Pons (tissue), 1 donor: ENCODE measurements at places on chromosomes 12 and 14.

- no peak for DNase-seq
These were observed 26.4 kb downstream of the MOK start for GRCh38 chr14:102278631-102278935.

DNA sequence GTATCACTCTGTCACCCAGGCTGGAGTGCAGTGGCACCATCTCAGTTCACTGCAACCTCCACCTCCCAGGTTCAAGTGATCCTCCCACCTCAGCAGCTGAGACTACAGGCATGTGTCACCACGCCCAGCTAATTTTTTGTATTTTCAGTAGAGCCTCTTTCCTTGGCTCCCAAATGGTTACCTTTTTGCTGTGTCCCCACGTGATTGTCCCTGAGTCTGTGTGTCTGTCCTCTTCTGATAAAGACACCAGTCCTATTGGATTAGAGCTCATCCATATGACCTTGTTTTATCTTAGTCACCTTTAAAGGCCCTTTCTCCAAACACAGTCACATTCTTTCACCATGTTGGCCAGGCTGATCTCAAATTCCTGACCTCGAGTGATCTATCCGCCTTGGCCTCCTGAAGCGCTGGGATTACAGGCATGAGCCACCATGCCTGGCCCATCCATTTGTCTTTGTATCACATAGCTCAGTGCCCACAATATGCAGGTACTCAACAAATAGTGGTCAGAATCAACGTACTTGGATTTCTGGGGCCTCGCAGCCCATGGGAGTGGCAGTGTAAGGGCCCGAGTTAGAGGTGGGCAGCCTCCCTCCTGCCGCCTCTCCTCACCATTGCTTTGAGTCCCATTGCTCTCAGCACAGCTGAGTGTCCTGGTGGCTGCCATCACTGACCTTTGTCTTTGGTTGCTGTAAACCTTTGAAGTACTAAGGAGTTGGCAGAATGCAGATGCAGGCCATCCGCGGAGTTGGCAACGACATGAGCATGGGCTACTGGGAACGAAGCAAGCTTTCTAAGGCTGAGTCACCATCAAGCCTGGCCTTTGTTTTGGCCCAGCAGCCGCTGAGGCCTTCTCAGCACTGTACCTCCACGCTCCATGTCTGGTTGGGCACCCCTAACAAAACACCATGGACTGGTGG is 9.3 kb downstream of the TPCN1 start:
- DNase-seq, result no peak

- no peak for DNase-seq
These were observed 556 bp downstream of the MTHFD1 start for GRCh38 chr14:64388533-64389285.

DNA sequence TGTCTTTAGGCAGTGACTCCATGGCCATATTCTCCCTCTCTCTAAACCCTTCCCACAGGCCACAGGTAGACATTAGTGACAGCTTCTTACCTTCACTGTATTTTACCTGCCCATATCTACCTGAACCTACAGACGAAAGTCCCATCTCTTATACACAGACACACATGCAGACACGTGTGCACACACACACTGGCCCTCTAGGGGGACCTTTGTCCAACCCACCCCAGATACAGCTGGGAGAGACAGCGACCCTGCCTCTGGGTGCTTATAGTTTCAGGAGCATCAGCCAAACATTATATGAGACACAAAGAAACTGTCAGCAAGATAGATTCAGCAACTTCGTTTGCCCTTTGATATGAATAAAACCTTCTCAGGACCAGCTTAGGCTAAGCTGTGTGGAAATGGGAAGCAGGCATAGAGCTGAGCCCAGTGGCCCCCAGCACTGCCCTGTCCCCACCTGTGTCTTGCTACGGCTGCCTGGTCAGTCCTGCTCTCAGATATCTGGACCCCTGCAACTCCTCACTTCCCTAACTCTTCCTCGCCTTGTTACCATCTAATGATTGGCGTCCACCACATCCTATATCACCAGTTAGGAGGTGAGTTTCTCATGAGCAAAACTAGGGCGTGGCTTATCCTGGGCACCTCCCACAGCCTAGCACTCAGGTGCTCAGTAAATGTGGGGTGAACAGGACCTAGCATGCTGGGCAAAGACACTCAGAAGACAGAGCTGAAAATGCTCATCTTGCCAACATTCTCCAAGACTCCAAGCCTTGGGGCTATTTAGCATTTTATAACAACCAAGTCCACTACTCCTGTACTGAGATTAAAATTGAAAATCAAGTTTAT is 12.0 kb upstream of the CD9 start:
- no peak for DNase-seq

- DNase-seq, result peak; percentile 42
These were observed 6.3 kb downstream of the FRS2 start for GRCh38 chr12:69476276-69477017.

- DNase-seq, result no peak
These were observed 798.1 kb downstream of the NRXN3 start for GRCh38 chr14:78968265-78968664.

DNA sequence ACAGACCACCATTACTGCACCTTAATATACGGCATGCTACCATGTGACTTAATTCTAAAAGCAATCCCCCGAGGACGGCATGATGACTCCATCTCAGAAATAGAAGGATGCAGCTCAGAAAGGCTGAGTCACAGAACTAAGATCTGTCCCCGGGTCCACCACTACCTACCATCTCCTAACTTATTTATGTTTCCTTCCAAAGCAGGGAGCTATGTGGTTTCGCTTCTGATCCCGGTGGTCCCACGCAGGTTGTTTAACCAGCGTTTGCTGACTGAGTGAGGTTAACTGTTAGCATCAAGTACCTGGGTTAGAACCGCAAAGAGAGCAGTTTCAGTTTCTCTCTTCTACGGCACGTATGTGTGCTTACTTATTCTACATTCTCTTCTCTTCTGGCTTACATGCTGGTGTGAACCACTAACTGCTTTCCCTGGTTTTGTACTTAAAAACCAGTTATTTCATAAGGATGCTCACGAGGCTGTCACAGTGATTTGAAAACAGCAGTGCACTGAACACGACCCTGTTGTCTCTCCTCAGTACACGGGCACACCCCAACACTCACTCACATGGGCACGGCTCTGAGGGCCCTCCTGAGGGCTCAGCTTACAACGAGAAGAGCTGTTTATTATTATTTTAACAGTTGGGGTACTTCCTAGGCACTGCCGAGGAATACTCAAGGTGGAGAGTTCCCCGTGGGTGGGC is 66.7 kb downstream of the CCDC88C start:
- DNase-seq, result no peak

- DNase-seq, result no peak
These were observed 22.7 kb downstream of the TRAFD1 start for GRCh38 chr12:112148031-112148513.

DNA sequence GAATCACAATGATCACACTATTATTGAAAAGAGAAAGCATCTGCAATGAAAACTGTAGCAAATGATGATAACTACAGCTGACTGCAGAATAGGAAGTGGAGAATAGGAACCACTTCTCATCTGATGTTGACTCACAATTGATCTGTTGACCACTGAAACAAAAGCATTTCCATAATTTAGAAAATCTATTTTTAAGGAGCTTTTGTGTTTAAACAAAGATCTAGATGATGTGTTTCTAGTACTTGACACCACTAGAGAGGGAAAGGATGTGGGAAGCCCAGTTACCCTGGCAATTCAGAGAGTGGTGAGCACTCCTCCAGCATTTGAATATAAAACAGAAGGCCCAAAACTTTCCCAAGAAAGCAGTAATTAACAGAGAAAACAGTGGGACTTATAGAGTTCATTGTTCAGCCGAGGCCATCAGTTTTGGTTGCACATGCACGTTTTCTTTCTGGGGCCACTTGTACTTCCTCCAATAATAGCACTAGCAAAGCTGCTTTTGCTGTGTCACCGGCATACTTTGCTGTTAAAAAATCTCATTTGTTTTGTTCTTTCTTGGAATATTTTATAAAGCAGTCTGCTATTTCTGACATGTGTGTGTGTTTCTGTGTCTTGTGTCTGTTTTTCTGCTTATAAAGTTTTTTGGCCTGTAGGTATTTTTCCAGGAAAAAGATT is 76.1 kb upstream of the HECTD1 start:
- DNase-seq, result no peak

DNA sequence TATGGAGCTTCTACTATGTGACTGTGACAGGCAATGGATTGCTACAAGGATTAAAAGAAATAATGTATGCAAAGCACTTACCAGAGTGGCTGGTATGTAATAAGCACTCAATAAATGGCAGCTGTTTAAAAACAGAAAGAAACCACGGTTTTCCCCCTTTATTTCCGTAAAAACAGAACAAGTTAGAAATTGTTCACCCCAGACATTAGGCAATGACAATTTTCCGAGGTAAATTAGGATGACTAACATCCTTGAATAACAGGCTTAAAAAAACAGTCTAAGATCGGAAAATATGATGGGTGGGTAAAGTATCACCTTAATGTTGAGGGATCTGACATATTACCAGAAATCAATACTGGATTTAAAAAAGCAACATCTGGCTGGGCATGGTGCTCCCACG is 20.9 kb upstream of the CNIH1 start:
- no peak for DNase-seq

GRCh38 chr12:62714774-62715721 is 219.9 kb downstream of the PPM1H start:
- DNase-seq, result peak; percentile 81

DNA sequence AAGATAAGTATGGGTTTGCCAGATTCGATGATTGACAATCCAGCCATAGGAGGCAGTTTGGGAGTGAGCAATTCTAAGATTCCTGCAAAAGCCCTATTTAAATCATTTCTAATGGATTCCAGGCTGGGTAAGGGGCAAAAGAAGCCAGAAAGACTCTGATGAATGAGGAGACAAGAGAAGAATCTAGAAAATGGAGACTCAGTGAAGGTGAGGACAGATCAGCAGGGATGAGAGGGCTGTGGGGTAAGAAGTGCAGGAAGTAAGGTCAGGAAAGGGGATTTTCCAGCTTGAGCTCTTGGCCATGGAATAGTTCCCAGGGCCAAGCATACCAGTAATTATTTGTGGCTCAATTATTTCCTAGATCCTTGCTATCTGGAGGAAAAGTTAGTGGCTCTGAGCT is 87.3 kb downstream of the TMX1 start:
- DNase-seq, result no peak

GRCh38 chr12:99618657-99619056 is 28.9 kb upstream of the GARIN6 start:
- no peak for DNase-seq

DNA sequence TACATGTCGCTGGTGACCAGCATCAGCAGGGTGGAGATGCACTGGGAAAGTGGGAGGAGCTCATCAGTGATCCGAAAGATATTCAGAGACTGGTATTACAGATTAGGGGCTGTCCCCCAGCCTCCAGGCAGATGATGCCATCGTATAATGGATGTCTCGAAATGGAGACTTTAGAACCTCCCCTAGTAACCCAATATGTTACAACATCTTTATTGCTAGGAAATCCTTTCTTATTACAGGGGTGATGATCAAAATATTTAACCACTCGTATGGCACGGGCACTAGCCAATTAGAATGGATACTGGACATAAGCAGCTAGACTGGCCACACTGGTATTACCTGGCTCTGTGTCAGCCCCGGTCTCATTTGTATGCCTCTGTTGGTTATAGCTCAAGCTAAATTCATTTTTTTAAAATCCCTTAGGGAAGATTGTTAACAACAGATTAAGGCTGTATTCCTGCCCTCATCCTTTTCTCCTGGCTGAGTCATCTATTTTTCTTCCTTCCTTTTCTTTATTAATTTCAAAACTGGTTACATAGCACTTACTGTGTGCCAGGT is 10.8 kb upstream of the CEBPE start:
- DNase-seq, result no peak

GRCh38 chr14:52080808-52081755 is 12.2 kb upstream of the NID2 start:
- no peak for DNase-seq

GRCh38 chr12:16020031-16020430 is 108.9 kb downstream of the DERA start:
- no peak for DNase-seq

- no peak for DNase-seq
These were observed 89.4 kb downstream of the TMEM30B start for GRCh38 chr14:61191733-61192132.

DNA sequence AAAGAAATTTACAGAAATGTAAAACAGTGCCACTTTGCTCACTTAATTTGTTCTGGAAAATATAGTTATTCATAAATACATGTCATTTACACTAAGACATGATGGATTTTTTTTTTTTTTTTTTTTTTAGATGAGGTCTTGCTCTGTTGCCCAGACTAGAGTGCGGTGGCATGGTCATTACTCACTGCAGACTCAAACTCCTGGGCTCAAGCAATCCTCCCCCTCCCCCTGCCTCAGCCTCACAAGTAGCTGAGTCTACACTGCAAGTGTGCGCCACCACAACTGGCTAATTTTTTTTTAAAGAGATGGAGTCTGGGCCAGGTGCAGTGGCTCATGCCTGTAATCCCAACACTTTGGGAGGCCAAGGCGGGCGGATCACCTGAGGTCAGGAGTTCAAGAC is 101.2 kb downstream of the PPP2R5C start:
- DNase-seq, result no peak

DNA sequence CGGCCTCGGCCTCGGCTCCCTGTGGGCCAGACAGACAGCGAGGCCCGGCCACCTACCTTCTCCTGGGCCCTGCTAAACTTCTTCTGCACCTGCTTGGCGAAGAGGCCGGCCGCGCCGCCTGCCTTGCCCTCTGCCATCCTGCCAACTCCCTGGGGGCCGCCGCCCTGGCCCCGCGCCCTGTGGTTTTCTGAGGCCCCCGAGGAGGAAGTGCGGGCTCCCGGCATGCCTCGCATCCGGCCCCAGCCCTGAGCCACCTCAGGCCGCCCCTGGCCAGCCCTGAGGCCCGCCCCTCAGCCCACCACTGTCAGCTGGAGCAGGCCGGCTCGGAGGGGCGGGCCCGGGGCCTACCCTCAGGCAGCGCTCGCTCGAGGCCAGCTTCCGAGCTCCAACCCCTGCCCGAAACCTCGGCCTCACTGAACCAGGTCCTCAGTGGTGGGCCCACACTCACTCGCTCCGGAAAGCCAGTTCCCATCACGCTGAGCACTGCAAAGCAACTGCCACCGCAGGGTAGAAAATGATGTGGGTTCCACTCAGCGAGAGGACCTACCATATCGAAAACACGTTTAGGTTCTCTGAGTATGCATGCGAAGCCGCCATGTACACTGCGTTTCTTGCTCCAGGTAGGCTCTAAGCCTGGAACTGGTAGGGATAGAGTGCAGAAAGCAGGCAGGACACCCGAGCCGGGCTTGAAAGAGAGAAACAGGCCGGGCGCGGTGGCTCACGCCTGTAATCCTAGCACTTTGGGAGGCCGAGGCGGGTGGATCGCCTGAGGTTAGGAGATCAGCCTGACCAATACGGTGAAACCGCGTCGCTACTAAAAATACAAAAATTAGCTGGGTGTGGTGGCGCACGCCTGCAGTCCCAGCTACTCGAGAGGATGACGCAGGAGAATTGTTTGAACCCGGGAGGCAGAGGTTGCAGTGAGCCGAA is at the start of gene BIN2:
BIN2 (minus strand) TSS at position 209 of the 930 bp plus-strand sequence; CDS start at position 137, 72 bp downstream.
- no peak for DNase-seq

DNA sequence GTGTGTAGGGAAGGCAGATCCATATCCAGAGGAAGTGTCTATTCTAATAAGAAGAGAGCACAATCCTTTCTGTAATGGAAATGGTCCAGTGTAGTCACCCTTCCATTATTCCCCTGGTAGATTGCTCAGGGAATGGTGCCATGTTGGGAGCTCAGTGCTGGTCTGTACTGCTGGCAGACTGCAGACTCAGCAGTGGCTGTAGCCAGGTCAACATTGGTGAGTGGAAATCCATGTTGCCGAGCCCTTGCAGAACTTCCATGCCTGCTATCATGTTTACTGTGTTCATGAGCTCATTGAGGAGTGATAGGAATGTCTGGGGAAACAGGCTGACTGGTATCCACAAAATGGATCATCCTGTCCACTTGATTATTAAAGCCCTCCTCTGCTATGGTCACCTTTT is 128.7 kb downstream of the MIPOL1 start:
- DNase-seq, result no peak

- peak; percentile 72 for DNase-seq
These were observed 158.3 kb downstream of the SEC23A start for GRCh38 chr14:38944691-38945090.
